ENCODE measurements at places on chromosomes 11 and 22.

GRCh38 chr22:50118557-50119168 is 28.9 kb downstream of the MOV10L1 start:
- no peak for DNase-seq

- DNase-seq: no peak
Measured at GRCh38 chr11:36988556-36988955, 390.5 kb upstream of the RAG2 start.

GRCh38 chr11:43397251-43397650 is 38.5 kb downstream of the TTC17 start:
- DNase-seq: no peak

- DNase-seq: no peak
Measured at GRCh38 chr11:32861850-32862577, 30.6 kb upstream of the QSER1 start.

DNA sequence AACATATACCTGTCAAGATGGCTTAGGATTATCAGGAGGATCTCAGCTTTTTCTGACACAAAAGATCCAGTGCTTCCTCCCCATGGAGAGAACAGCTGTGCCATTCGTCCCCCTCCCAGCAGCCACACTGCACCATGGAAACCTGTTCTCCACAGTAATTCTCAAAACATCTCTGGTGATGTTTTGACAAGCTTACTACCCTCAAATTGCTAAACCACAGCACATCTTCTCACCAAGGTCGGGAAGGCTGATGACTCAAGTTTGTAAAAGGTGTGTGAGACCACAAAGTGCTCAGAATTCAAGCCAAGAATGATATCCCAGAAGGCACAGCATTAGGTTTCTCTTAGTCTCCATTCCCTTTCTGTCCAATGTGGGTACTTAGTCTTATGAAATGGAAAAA is 3.9 kb upstream of the RAB38 start:
- DNase-seq: no peak

DNA sequence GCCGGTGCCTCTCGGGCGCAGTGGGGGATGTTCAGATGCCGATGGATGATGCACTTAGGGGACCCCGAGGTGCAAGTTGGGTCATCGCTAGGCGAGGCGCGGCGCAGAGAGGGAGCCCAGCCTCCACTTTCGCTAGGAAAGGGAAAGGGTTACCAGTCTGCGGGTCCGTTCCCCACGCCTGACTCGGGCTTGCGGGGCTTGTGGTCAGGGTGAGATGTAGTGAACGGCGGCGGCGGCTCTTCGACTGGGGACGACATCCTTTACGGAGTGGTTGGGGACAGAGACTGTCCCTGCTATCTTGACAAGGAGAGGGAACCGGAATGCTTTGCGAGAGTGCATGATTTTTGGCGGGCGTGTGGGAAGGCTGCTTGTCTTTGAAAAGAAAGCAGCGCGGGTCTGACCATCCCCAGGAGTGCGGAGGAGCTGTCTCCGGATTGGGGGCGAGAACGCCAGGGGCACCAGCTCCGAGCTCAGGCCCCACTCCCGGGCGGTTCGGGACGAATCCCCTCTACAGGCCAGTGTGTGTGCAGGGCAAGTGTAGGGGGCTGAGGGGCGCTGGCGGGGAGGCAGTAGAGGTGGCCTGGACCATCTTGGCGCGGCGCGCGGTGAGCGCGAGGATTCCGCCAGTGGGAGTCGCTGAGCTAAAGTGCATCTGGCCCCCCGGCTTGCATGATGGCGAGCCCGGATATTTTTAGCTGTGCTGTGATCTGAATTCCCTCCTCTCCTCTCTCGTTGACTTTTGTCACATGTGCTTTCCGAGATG is 1.1 kb downstream of the FAT3 start:
- no peak for DNase-seq

- no peak for DNase-seq
Measured at GRCh38 chr11:115366826-115367225, 137.4 kb downstream of the CADM1 start.

DNA sequence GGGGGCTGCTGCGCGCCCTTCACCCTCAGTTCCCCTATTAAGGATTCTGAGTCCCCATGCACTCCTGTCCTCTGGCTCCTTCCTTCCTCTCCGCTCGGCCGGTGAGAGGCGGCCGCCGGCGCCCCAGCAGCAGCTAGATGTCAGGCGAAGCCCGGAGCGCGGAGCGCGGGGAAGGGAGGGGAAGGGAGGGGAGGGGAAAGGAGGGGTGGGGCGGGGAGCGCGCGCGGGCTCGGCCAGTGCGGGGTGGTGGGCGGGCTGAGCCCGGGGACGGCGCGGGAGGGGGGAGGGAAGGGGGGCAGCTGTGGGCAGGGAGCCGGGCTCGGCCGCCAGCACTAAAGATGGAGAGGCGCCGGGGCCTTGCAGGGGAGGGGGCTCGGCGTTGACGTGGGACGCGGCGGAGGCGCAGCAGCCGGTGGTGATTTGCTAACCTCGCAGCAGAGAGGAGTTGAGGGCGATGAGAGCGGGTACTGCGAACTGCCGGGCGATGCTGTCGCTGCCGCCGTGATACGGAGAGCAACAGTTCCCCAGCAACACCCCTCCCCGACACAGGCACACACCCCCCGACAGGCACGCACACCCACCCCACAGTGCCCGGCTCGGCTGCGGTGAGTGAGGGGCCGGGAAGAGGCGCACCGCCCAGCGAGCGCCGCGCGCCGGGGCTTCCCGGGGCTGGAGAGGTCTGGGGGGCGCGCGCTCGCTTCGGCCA is at the start of gene ZBTB16:
TSS of gene ZBTB16 (plus strand) at position 434 of the 706 bp plus-strand sequence. CDS start 3,590 bp downstream, outside the sequence.
- DNase-seq: no peak

DNA sequence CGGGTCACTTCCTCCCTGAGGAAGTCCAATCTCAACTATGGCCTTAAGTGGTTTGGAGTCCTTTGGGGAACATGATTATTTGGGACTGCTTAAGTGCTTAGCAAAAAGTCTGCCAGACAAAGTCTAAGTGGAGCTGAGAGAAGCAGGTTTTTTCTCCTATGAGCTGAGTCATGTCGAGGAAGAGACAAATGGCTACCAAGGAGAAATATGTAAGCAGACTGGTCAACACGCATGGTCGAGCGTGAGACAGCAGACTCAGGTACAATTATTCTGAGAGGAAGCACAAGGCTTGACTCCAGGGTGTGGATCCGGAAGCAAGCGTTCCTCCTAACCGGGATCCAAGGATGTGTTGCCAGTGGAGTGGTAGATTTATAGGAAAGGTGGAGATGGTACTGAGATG is 30.6 kb downstream of the UBASH3B start:
- no peak for DNase-seq

- no peak for DNase-seq
Measured at GRCh38 chr11:19802773-19803293, 90.2 kb downstream of the NAV2 start.

DNA sequence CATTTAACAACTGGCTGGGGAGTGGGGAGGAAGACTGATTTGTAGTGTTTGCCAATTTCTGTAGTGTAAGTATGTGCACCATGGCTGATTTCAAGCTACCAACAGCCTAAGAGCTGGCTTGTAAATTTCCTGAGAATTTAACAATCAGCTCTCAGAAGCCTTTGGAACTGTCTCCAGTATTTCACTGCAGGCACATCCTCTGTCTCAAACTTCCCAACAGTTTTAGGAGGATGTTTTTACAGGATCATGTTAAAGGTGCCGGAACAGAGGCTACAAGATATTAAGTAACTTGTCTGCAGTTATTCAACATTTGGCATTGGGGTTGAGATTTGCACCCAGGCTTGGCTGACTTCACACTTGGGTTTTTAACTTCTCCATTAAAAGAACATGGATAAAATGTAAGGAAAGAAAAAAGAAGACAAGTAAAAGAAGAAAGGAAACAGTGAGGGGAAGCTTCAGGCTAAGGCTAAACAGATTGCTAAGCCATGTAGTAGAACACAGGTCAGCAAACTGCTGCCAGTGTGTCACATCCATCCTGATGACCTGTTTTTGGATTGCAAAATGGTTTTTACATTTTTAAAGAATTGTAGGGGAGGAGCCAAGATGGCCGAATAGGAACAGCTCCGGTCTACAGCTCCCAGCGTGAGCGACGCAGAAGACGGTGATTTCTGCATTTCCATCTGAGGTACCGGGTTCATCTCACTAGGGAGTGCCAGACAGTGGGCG is 204.8 kb upstream of the SESN3 start:
- no peak for DNase-seq

DNA sequence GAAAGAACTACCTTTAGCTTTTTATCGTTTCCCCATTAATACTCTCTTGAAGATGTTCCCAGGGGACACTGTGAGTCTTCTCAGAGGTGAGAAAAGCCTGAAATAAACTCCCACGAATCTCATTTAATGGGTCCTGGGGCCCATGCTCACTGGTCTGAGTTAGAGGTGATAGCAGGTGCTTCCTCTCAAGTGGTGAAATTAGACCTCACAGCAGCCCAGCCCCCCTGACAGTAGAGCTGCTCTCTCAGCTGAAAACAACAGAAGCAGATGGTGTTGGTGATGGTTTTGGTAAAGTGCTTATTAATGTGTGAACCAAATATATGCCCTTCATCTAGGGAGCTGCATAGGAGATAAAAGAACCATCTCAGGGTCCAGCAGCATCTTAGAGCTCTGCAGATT is 76.8 kb upstream of the VPREB1 start:
- no peak for DNase-seq

- DNase-seq: no peak
Measured at GRCh38 chr11:68374531-68374930, 62.1 kb downstream of the LRP5 start.

DNA sequence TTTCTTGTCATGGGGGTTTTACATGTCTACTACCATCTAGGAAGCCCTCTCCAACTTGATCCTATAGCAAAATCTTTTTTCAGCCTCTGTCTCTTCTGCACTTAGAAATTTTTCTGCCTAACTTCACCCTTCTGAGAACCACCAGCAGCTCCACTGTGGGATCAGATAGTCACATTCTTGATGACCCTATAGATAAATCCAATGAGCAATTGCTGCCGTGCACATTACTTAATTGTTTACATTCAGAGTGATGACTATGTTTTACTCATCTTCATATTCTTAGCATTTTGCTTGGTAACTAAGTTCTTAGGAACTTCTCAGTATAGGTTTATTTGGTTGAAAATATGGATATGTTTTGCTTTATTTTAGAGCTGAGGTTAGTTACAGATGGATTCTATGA is 12.4 kb upstream of the ETS1 start:
- no peak for DNase-seq

GRCh38 chr11:2816941-2817421 is 68.6 kb downstream of the CDKN1C start:
- peak; percentile 44 for DNase-seq

- no peak for DNase-seq
Measured at GRCh38 chr11:122625976-122626665, 29.4 kb upstream of the UBASH3B start.

DNA sequence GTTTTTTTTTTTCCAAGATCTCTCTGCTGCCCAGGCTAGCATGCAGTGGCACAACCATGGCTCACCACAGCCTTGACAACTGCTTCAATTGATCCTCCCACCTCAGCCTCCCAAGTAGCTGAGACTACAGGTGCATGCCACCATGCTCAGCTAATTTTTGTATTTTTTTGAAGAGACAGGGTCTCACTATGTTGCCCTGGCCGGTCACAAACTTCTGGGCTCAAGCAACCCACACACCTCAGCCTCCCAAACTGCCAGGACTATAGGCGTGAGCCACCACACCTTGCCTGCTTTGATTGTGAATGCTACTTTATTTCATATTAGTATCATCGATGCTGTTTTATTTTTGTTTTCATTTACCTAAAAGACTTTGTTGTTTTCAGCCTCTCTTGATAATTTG is 81.5 kb upstream of the GNAZ start:
- DNase-seq: no peak

DNA sequence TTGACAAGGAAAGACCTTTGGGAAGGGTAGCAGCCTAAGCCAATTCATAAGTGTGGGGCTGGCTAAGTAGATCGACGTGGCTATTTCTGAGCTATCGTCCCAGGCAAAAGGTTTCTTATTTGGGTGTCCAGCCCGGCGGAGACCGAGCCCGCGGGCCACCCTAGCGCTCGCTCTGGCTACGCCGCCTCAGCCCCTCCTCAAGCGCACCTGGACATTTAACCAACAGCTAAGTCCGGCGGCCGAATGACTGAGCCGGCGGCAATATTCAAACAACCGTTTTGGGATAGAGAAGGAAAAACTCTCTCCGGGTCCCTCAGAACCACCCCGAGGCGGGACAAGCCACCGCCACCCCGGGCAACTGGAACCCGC is 457 bp downstream of the RNF141 start:
- no peak for DNase-seq

GRCh38 chr11:69335781-69336405 is 41.9 kb downstream of the MYEOV start:
- no peak for DNase-seq

DNA sequence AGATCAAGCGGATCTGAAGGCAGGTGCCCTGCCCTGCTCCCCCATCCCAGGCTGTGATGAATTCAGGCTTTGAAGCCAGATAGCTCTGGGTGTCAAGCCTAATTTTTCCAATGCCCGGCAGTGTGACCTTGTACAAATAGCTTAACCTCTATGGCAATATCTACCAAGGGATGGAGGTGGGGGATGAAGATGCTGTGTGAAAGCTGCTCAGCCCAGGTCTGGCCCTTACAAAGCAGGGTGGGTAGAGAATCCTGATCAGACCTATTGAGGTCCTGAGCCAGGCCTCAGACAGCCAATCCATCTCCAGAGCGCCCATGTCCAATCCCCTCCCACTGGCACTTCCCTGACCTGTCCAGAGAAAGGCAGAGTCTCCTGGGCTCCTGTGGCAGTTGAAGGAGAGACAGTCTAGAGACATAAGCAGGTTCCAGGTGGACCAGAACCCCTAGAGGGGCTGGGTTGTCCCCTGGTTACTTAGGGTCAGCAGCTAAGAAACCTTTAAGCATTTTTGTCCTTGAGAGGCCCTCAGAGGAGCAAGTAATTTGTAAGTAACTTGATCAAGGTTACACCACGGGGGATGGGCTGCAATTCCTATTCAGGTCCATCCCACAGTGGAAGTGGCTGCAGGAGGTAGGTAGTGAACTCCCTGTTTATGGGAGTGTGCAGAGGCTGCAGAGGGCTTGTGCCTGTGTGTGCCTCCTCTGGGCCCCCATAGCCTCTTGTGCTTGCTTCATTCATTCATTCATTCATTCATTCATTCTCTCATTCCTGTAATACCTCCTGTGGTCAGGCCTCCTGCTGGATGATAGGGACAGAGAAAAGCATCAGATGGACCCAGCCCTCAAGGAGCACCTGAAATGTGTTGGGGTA is 10.4 kb downstream of the P2RY2 start:
- DNase-seq: no peak

DNA sequence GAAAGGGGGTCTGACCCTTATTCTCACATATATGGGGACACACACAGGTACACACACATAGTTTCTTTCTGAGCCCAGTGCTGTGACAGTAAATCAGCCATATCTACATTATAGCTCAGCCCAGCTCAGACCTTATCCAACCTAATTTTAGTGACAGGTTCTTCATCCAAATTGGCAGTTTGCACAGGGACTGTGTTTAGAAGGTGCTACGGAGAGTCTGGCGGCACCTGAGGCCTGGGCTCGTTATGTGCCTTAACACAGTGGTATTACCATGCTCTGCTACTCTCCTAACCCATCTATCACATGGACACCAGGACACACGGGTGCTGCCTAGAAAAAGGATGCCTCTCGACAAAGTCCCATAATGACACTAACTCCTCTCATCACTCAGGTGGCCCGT is 109.3 kb downstream of the GALNT18 start:
- DNase-seq: no peak

- no peak for DNase-seq
Measured at GRCh38 chr11:86395061-86395551, 20.4 kb downstream of the CCDC81 start.
